CD8-positive, alpha-beta memory T cell (primary cell): ENCODE measurements at places on chromosomes 11 and 22. TPM values are rescaled to one million over a fixed set of nuclear protein-coding genes. Genes with fewer than 3 reads are reported as not detected.

DNA sequence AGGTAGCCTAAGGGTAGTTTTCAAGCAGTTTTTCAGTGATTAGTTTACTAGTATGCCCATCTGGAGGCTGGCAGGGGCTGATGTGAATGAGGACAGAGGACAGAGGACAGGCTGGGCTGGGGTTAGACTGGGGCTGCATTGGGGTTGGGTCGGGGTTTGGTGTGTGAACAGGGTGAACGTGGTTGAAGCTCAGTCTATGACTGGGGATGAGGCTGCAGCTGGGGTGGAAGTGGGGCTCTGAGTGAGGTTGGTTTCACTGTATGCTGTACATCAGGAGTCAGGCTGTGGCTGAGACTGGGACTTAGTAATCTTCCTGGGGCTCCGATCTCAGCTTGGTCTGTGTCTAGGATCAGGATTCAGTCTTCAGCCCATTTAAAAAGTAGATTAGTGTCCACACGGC lies 451 bp downstream of the OR51E1 start:
- no peak for DNase-seq
- no peak overlapping the region for H3K4me3 ChIP-seq
- no peaks in the 10 kb centered on the region for H3K36me3 ChIP-seq
- no peaks in the 10 kb centered on the region for H3K4me1 ChIP-seq

GRCh38 chr22:32329202-32329645 lies 28.4 kb upstream of the RFPL3 start:
- H3K4me3 ChIP-seq = no peak overlapping the region
- no peaks in the 10 kb centered on the region for H3K36me3 ChIP-seq
- no peak overlapping the region for H3K27ac ChIP-seq
- H3K27me3 ChIP-seq = no peaks in the 10 kb centered on the region

- H3K27me3 ChIP-seq = no peaks in the 10 kb centered on the region
- H3K4me3 ChIP-seq = no peak overlapping the region
- H3K4me1 ChIP-seq = peaks cover 7% of the 10 kb centered on the region
- H3K36me3 ChIP-seq = no peaks in the 10 kb centered on the region
- no peak overlapping the region for H3K27ac ChIP-seq
Observed at GRCh38 chr11:46527591-46528130, 66.2 kb downstream of the AMBRA1 start.

DNA sequence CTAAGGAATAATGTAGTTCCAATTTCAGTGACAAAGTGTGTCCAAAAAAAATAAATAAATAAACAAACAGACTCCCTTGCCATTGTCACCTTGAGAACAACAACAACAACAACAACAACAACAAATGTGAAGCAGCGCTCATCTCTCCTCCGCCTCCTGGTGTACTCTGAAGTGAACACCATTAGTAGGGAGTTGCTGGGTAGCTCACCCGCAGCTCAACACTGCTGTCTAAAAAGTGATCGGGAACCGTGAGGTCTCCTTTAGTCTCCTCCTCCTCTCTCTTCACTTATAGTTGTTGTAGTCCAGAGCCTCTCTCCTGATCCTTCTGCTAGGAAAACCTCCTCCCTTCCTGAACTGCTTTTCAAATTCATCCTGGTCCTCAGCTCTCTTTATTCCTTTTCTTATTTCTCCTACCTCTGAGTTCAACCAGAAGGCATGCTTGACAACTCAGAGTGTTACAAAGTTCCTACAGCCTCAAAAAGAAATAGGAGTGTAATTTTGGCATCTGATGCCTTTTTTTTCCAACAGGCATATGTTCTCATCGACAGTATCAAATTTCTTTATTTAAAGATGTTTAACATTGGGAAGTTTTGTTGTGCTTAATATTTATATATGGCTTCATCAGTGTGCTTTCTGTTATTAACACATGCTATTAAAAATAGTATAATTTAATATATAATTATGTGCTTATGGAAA lies 215.1 kb downstream of the PGR start:
- H3K36me3 ChIP-seq = no peaks in the 10 kb centered on the region
- no peaks in the 10 kb centered on the region for H3K4me1 ChIP-seq
- no peak overlapping the region for H3K4me3 ChIP-seq
- no peak overlapping the region for H3K27ac ChIP-seq

DNA sequence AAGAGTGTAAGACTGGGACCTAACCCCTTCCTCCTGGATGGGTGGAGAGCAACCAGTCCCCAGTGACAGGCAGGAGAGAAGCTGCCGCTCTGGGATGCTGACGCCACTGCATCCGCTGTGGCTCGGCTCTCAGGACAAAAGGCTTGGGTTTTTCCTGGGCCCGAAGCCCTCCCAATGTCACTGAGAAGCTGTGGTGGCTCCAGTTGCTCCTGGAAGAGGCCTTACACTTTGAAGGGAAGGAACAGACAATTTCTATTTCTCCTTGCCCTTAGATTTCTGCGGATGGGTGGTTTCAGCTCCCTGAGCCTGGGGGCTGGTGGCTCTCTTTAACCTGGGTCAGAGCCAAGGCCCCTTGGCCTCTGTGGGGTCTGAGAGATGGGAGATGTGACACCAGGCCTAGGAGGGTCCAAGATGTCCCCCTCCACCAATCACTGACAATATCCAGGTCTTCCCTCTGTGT lies 21.4 kb downstream of the TPBGL start:
- no peak for DNase-seq
- no peaks in the 10 kb centered on the region for H3K36me3 ChIP-seq
- H3K4me3 ChIP-seq = no peak overlapping the region
- peaks cover 47% of the 10 kb centered on the region for H3K4me1 ChIP-seq

DNA sequence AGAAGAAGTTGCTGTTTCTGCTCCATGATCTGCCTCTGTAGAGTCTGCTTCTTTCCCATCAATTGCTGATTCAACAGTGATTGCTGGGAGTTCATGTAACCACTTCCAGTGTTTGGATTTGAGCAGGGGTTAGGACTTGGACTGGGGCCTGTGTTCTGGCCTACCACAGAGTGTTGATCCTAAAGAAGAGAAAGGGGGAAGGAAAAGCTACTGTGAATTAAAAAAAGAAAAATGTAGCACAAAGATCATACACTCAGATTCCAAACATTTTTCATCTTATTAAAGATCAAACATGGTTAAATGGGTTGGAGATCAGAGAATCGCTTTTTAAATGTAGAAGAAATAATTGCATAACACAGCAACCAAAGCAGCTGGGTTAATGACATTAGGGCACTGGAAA lies 67.6 kb upstream of the MTMR2 start:
- no peak for DNase-seq
- H3K27me3 ChIP-seq = no peaks in the 10 kb centered on the region
- peaks cover 14% of the 10 kb centered on the region for H3K36me3 ChIP-seq

DNA sequence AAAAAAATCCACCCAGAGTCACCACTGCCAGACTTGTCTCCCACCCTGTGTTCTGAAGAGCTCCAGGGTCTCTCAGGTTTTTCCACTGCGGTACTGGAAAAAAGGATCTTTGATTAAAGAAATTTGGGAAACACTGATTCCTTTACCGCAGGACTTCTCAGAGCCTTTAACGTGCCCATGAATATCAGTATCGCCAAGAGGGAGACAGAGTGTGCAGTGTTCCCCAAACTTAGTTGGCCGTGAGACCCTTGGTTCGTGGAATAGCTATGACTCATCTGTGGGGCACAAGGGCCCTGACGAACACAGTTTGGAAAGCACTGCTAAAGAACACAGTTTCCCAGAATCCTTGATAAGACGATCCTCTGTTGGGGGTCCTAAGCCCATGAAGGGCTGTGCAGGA lies 31.7 kb downstream of the SYT7 start:
- H3K27ac ChIP-seq = no peak overlapping the region
- H3K36me3 ChIP-seq = no peaks in the 10 kb centered on the region
- no peaks in the 10 kb centered on the region for H3K4me1 ChIP-seq
- peaks cover 8% of the 10 kb centered on the region for H3K27me3 ChIP-seq

DNA sequence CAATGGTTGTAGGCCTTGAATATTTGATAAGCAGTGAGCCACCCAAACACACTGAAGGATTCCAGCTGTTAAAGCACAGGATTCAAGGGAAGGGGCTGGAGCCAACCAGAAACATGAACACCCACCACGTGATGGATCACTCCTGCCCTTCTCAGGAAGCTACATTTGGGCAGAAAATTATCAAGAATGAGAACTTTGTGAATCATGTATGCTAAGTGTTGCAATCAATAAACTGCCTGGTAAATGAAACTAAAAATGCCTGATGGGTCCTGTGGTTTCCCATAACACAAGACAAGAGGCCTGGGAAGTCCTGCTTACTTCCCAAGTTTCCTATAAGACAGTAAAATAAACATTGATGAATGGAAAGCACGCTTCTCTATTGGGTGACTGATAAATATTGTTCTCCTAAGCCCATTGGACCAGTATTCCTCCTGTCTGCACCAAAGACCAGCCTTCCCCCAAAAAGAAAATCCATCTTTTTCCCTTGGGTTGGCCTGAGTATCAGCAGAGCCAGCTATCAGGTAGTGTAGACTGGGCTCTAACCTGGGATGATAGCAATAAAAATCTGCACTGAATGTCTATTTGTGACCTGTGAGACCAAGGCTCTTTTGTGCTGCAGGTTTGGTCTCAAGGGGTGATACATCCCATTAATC lies 98.4 kb downstream of the CCDC83 start:
- H3K36me3 ChIP-seq = peaks cover 25% of the 10 kb centered on the region
- no peak for DNase-seq
- H3K4me1 ChIP-seq = no peaks in the 10 kb centered on the region
- H3K27ac ChIP-seq = no peak overlapping the region

GRCh38 chr11:2289350-2289749 lies 12.4 kb downstream of the C11orf21 start:
- no peaks in the 10 kb centered on the region for H3K27me3 ChIP-seq
- no peak for DNase-seq
- H3K27ac ChIP-seq = no peak overlapping the region
- H3K36me3 ChIP-seq = no peaks in the 10 kb centered on the region

- peaks cover 38% of the 10 kb centered on the region for H3K4me1 ChIP-seq
- peak overlapping the region; percentile 68 for H3K4me3 ChIP-seq
- H3K27ac ChIP-seq = peak overlapping the region; percentile 85
- no peaks in the 10 kb centered on the region for H3K27me3 ChIP-seq
- no peak for DNase-seq
- no peaks in the 10 kb centered on the region for H3K36me3 ChIP-seq
Observed at GRCh38 chr11:94544646-94545263, 1.0 kb downstream of the FUT4 start.

DNA sequence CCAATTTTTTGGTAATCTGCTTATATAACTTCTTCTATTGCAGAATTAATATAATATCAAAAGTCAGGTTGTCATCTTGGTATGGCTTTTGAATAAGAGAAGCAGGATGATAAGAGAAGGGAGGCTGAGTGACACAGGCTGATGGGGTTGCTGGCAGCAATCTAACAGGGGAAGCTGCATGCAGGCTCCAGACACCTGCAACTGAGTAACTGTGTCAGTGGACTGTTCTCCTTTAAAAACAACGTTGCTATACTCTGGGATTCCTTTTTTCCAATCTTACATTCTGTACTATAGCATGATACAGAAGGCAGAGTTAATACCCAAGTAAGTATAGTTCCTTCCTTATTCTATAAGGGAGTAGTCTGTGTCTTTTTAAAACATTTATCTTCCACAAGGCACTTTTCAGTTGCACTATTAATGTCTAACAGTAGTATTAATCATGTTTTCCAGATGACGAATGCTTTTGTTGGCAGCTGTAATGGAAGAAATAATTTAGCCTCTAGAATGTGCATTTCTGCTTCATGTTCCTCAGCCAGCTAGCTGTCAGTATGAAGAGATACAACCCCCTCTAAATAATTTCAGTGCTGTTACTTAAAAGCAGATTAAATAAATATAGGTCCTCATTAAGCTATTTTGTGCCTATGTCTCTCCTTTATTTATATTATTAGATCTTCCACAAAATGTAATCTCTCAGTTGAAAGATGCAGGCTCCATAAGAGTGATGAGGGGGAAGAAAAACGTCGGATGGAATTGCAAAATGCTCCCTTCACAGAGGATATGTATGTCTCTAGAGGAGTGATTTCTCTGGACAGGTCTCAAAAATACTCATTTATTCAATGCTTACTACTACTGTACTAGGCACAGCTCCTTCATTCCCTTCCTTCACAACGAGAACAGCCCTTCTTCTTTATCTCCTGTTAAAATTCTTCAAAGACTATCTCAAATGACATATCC lies 50.8 kb downstream of the ATG16L2 start:
- H3K27me3 ChIP-seq = no peaks in the 10 kb centered on the region
- no peak overlapping the region for H3K27ac ChIP-seq

DNA sequence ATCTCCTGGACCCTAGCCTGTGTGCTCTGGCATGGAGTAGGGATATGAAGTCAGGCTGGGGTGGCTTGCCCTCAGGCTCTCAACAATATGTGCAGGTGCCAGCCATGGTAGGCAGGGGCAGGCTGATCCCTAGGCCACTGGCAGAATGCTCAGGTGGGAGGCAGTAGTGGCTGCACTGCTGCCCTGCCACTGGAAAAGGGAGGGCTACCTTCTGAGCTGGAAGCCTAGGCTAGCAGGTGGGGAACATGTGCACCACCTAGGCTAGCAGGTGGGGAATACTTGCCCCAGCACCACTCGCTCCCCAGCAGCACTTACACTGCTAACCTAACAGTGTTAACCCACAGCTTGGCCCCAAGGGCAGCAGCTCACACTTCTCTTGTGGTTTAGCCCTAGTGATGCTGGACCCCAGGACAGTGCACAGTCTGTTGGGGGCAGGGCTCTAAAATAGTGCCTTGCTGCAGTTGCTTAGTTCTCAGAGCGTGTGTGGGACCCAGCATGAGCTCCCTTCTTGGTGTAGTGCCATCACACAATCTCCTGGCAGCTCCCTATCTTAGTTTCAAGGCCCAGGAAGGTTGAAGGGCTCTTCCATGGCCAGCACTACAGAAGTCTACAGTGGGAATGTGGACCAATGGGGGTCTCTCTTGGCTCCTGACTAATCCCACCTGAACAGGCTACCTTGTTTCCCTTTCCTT lies 130.8 kb downstream of the FCHSD2 start:
- H3K36me3 ChIP-seq = no peaks in the 10 kb centered on the region
- no peaks in the 10 kb centered on the region for H3K27me3 ChIP-seq
- DNase-seq = no peak
- no peak overlapping the region for H3K27ac ChIP-seq
- H3K4me1 ChIP-seq = no peaks in the 10 kb centered on the region

Gene FAM111B
- total RNA-seq = 46.5 TPM

Gene SYTL2
- 13.2 TPM for total RNA-seq

Gene PLXNB2
- 14.4 TPM for total RNA-seq

Gene MFRP
- total RNA-seq = not detected

Gene GRM5
- total RNA-seq = not detected
